ENCODE measurements at places on chromosomes 16 and 17.

DNA sequence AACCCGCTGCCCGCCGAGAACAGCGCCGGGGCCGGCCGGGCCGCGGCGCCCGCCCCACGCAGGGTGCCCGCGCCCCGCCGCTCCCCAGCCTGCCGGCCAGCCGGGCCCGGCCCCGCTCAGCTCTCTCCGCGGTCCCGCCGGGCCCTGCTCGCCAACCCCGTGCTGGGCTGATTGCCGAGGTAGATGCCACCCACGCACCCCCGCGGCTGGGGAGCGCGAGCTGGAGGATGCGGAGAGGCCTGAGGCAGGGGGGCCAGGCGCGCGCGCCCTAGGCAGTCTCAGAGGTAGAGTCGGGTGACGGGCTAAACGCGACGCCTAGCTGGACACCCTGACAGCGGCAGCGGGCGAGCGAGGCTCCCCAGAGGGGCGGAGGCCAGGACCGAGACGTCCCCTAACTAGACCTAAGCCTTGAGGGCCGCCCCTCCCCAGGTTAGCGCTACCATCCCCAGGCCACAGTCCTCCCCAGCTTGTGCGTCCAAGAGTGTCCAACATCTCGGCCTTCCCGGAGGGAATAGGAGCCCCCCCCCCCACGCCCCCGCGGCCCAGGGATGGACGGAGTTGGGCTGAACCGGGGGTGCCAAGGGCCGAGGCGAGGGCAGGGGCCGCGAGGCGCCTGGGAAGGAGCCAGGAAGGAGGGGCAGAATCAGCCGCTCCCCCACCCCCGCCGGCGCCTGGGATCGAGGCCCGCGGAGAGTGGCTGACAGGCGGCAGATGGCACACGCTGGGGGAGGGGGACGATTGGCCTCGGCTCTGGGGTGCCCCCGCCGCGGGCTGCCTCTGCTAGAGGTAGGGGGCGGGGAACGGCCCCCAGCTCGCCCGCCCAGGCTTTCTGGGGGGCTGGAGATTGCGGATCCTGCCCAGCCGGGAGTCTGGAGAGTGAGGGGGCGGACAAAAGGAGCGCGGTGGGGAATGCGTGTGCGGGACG is 2.5 kb upstream of the ZNF423 start:
- no peak for DNase-seq

GRCh38 chr17:42879596-42879985 is 21.0 kb upstream of the G6PC1 start:
- no peak for DNase-seq

GRCh38 chr16:47664653-47665325 is 203.7 kb downstream of the PHKB start:
- DNase-seq = no peak

DNA sequence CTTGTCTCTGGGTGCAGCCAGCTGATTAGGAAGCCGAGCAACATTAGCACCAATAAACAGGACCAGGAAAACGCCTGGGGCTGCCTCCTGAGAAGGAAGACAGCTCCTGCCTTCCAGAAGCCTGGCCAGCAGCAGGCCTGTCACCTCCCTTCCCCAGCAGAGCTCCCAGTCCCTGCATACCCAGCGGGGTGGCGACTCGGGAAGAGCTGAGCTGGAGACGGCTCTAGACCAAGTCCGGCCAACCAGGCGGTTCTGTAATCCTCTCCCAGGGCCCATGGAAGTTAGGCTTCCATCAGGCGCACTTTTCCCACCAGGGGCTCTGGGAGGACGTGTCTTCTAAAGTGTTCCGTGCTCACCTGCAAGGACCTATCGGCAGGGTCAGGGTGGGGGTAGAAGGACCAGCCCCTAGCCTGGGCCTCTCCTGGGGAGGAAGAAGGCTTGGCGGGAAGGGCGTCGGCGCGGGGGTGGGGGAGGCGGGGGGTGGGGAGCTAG is 12.0 kb upstream of the CLUH start:
- DNase-seq = no peak

DNA sequence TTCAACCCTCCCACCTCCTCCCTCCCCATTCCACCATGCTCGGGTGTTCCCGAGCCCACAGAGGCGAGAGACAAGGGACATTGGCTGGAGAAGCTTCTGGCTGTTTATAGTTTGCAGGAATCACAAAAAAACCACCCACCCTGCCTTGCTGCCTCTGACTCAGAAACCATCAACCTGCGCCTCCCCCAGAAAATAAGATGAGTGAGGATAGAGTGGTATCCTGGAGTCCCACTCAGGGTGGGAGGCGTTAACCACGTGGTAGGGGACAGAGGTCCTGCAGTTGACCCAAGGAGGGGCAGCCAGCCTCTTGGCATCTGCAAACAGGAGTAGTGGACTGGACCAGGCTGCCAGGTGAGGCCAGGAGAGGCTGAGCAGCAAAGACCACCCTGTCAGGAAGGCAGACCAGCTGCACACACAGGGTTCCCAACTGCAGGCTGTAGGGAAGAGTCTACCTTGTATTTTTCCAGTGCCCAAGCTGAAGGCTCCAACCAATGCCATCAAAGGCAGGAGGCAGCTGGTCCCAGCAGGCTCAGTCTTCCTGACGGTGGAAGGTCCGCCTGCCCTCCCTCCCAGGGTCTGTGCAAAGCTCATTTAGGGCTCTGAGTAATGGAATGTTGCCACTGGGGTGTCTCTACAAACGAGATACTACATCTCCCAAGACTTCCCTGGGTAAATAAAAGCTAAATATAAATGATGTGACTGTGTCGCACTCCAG is 201.5 kb upstream of the TNRC6C start:
- DNase-seq = no peak

DNA sequence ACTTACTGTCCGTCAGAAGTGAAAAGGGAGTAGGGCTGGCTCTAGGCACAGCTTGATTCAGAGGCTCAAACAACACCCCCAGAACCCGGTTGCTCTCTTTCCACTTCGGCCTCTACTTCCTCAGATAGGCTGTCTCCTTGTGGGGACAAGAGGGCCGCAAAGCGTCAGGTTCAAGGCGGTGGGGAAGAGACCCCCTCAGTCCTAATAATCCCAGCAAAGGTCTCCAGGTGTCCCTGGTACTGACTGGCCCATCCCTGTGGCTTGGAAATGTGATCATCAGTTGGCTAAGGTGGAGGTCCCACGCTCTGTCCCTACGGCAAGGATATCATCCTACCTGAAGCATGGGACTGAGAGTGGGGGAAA is 26.0 kb downstream of the NGFR start:
- no peak for DNase-seq

DNA sequence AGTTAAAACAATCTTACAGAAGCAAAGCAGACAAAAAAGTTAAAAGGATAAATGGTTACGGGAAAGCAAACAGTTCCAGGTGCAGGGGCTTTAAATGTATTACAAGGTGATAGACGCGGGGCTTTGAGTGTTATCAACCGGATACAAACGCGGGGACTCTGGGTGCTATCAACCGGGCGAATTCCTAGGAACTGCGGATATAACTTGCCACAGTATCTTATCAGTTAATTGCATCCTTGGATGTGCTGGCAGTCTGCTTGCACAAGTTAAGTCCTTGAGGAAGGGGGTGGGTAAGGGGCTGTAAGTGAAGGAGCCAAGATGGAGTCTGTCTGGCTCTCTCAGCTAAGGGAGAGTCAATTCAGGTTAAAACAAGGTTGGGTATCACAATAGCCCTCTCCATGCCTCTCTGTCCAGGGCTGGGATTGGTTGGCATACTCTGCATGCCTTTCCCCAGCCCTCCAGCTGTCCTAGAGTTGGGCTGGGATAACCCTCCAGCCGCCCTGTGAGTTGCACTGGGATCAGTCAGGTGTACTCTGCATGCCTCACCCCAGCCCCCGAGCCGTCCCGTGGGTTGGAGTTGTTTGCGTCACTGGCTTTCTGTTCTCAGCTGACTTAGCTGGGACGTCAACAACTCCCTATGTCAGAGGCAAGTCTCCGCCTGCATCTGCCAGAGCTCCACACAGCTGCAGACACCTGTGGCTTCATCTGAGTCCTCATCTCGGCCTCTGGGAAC is 40.9 kb downstream of the TMEM235 start:
- DNase-seq = peak; percentile 77

GRCh38 chr16:86063760-86064405 is 164.9 kb downstream of the IRF8 start:
- DNase-seq = no peak

GRCh38 chr16:19785512-19786130 is 67.5 kb downstream of the IQCK start:
- DNase-seq = no peak

DNA sequence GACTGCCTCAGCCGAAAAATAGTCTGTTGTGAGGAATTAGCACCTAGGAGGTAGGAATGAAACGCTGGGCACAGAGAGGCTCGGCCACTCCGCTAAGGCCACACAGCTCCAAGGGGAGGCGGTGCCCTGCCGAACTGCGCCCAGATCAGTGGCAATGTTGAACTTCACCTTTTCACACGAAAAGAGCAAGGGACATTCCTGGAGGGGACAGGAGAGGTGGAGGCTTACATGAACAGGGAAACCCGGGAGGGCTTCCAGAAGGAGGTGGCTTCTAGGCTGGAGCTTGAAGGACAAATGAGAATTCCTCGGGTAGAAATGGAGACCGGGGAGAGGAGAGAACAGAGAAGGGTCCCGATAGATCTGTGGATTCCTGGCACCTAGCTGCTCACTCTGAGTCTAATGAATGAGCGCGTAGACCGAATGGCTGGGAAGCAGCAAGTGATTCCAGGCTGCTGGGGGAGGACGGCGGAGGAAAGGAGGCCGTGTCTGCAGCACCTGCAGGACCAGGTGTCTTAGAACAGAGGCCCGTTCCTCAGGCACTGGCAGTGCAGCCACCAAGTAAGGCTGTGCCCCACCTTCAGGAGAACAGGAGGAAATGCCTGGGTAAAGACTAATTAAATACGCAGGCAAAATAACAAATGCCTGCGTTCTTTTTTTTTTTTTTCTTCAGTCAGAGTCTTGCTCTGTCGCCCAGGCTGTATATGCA is 722 bp upstream of the SLC38A10 start:
- peak; percentile 71 for DNase-seq

DNA sequence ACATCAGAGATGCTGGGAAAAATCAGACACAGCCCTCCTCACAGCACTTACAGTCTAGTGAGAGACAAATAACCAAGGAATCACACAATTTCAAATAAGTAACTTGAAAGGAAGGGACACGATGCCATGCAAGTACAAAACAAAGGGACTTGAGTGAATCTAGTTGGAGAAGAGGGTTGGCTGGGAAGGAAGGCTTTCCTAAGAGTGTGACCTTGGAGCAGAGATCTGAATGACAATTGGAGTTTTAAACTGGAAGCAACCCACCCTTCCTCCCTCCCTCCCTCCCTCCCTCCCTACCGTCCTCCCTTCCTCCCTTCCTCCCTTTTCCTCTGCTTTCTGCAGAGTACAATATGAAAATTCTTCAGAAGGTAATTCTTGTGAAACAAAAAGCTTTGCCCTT is 31.1 kb downstream of the ADAMTS18 start:
- no peak for DNase-seq

DNA sequence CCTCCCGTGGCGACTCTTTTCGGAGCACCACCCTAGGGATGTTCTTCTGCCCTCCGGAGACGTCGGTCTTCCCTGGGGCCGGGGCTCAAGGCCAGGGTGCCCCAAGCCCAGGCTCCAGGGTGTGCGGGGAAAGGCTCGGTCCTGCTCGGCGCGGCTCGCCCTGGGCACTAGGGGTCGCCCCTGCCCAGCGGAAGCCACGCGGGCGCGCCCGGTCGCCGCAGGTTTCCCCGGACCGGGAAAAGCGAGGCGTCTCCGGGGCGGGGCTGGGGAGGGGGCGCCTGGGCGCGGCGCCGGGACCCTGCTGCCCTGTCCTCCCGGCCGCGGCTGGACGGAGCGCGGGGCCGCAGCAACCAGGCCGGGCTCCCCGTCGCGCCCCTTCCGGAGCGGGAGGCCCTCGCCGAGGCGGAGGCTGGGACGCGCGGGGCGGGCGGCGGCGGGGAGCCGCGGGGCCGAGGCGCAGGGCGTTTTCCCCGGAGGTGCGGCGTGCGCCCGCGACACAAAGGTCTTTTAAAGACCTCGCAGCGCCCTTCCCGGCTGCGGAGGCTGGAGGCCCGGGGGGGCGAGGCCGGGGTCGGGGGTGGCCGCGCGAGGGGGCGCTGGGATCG is 76.4 kb downstream of the MRC2 start:
- DNase-seq = peak; percentile 69

DNA sequence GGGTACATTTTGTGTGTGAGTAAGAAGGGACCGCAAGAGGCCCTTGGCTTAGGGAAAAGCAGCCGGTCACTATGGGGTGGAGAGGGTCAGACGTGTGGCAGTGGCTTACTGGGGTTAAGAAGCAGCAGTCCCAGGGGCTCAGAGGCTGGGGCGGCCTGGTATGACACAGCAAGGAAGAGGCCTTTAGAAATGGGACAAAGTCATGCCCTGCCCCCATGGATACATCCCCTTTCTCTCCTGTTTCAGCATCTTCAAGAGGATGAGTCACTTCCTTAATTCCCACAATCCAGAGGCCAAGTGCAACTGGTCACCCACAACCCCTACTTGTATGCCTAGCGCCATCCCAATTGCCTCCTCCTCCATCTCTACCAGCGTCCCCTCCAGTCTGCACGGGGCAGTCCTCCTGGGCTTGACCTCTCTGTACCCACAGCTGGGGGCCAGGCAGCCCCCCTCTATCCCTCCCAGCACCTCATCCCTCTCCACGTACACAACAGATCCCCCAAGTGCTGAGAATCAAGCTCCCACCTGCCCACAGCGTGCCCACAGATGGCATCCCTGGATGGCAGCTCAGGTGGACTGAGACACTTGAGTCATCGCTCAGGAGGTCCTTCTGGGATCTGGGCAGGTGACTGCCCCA is 6.9 kb upstream of the EFTUD2 start:
- DNase-seq = peak; percentile 19

DNA sequence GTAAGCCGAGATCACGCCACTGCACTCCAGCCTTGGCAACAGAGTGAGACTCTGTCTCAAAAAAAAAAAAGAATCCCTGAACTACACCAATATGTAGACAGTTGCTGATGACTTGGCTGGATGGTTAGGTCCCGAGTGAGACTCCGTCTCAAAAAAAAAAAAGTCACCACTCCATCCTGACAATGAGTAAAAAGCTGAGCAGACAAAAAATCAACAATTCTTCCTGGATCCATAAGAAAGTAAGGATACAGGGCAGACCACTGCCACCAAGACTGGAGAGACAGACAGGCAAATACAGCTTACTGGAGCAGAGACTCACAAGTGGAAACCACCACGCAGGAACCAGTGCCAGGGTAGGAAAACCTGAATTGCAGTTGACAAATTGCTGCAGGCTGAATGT is 67.1 kb upstream of the ERCC4 start:
- DNase-seq = no peak
